ENCODE measurements at places on chromosomes 11 and 22. TPM values are rescaled to one million over a fixed set of nuclear protein-coding genes. Genes with fewer than 3 reads are reported as not detected.

GRCh38 chr11:122307476-122308035 is 191.5 kb upstream of the BLID start:
- no peaks in the 10 kb centered on the region for H3K36me3 ChIP-seq
- no peak overlapping the region for H3K27ac ChIP-seq
- H3K4me1 ChIP-seq = no peaks in the 10 kb centered on the region
- no peaks in the 10 kb centered on the region for H3K27me3 ChIP-seq
- H3K4me3 ChIP-seq = no peak overlapping the region

DNA sequence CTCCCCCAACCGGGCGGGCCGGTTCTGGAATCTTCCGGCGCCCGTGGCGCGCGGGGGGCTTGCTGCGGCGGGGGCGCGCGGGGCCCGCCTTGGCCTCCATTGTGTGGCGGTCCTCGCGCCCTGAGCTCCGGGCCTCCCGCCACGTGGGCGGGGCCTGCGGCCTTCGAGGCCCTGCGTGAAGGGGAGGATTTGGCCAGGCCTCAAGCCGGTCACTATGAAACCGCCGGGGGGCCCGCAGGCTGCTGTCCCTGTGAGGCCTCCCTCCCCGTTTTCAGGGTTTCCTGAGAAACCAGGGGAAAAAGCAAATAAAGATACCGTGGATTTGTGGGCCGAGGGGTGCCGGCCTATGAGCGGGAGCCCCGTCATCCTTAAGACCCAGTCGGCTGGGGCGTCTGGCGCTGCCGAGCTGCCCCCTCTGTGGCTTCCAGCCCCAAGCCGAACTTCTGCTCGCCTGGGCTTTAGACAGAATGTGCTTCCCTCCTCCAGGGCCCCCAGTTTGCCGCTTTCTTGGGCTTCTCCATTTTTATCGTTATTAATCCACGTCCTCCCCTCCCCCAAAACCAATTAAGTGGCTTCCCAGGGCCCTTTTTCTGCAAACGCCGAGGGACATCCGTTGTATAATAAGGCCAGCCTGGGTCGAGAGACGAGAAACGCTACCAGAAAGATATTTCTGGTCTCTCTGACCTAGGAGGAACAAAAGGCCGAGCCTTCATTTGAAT is 602 bp downstream of the EWSR1 start:
- H3K4me3 ChIP-seq = peak overlapping the region; percentile 99
- peaks cover 28% of the 10 kb centered on the region for H3K4me1 ChIP-seq
- no peaks in the 10 kb centered on the region for H3K27me3 ChIP-seq
- peaks cover 4% of the 10 kb centered on the region for H3K36me3 ChIP-seq

- DNase-seq = no peak
- no peak overlapping the region for H3K4me3 ChIP-seq
- H3K36me3 ChIP-seq = no peaks in the 10 kb centered on the region
Observed at GRCh38 chr11:1875093-1875850, 16.4 kb downstream of the PRR33 start.

- no peak overlapping the region for H3K4me3 ChIP-seq
- no peak overlapping the region for H3K27ac ChIP-seq
- no peaks in the 10 kb centered on the region for H3K27me3 ChIP-seq
Observed at GRCh38 chr11:117908959-117909610, 20.1 kb downstream of the TMPRSS13 start.

DNA sequence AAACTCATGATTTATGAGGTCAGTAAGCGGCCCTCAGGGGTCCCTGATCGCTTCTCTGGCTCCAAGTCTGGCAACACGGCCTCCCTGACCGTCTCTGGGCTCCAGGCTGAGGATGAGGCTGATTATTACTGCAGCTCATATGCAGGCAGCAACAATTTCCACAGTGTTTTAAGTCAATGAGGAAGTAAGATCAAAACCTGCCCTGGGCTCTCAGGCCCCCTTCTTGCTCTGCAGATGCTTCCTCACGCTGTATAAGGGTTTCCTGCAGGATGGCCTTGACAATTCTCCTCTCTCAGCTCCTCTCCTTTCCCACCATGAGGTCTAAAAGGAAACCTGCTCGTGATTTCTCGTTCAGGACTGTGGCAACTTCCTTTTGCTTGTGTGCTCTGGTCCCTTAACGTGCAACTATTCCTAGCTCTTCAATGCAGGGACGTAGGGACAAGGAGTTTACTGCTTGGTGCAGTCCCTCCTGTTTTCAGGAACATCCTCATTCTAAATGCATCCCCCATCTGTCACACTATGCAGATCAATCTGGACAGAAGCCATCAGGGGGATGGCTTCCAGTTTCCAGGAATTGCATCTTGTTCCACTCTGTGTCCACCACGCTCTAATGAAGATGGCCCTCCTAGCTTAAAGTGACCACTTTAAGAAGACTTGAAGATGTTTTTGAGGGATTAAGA is 64.3 kb upstream of the IGLL5 start:
- no peaks in the 10 kb centered on the region for H3K36me3 ChIP-seq
- no peaks in the 10 kb centered on the region for H3K4me1 ChIP-seq
- no peaks in the 10 kb centered on the region for H3K27me3 ChIP-seq

DNA sequence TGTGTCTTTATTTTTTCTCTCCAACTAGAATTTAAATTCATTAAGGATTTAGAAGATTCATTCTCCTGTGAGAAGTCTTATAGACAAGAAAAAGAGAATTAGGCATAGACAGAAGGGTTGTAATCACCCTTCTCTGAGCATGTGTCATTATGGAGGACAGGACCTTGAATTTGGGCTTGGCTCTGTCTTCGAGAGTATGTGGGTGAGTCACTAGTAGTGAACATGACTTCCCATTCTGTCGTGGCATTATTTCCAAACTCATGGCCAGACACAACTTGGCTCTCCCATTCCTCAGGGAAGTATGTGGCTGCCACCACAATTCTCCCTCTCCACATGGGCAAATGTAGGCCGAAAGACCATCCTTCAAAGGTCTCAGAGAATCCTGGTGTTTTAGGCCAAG is 14.3 kb upstream of the ANKK1 start:
- no peak overlapping the region for H3K4me3 ChIP-seq
- H3K27ac ChIP-seq = no peak overlapping the region
- no peak for DNase-seq
- H3K36me3 ChIP-seq = no peaks in the 10 kb centered on the region
- no peaks in the 10 kb centered on the region for H3K4me1 ChIP-seq

CDHR5 gene
- 310 TPM for total RNA-seq

TTLL1 gene
- 3.3 TPM for total RNA-seq

LGR4 gene
- 88.2 TPM for total RNA-seq

KCNJ1 gene
- total RNA-seq = not detected
